Activated naive CD4-positive, alpha-beta T cell (primary cell): ENCODE measurements at places on chromosomes 6 and 20.
A peak's percentile ranks its signal among the peaks of the same experiment; 100 is the strongest.

DNA sequence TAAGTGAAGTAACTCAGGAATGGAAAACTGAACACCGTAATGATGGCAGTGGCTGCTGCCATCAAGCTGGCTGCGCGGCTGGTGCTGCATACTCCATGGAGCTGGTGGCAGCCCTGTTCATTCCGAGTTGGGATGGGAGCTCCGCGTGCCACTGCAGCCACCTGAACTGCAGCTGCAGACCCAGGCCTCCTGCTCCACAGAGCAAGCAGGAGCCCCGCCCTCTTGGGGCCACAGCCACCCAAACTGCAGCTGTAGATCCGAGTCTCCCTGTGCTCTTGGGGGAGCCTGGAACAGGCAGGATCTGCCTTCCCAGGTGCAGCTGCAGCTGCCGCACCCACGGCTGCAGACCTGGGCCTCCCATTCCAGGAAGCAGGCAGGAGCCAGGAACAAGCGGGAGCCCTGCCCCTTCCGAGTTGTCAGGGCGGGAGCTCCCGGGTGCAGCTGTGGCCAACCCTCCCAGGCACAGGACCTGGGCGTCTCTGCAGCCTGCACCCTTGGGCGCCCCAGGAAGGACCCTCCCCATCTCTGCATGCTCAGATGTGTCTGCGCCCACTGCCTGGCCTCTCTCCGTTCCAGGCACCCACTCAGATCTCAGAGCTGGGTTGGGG lies 120.2 kb downstream of the GMPR start:
- DNase-seq = no peak

GRCh38 chr6:29984992-29985391 lies 42.7 kb downstream of the HLA-A start:
- DNase-seq = no peak

DNA sequence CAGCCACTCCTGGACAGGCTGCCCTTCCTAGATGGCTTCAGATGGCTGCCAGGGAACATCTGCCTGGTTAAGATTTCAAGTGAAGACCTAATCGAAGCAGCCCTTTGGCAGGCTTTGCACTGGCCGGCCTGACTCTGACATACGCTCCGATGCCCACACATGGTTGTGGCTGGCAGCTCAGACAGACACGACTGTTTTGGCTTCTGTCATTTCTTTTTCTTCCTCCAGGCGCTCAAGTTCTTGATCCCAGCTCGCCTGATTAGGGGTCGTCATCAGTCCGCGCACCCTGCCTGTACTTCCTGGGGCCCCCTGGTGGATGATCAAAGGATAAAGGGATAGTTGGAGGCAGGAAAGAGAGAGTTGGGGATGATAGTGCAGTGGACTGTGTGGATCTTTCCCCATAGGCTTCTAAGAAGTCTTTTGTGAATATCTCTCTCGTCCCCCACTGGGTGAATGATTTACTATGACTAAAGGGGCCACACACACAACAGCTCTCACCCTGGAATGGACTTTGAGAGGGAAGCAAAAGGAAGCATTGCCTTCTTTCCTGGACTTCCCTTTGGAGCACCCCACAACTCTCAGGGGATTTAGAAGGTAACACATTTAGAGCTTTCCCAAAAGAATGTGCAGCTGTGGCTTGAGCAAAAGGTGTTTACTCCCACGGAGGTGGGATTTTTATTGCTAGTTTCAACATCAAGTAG lies 21.4 kb upstream of the TRAM2 start:
- no peak for DNase-seq

DNA sequence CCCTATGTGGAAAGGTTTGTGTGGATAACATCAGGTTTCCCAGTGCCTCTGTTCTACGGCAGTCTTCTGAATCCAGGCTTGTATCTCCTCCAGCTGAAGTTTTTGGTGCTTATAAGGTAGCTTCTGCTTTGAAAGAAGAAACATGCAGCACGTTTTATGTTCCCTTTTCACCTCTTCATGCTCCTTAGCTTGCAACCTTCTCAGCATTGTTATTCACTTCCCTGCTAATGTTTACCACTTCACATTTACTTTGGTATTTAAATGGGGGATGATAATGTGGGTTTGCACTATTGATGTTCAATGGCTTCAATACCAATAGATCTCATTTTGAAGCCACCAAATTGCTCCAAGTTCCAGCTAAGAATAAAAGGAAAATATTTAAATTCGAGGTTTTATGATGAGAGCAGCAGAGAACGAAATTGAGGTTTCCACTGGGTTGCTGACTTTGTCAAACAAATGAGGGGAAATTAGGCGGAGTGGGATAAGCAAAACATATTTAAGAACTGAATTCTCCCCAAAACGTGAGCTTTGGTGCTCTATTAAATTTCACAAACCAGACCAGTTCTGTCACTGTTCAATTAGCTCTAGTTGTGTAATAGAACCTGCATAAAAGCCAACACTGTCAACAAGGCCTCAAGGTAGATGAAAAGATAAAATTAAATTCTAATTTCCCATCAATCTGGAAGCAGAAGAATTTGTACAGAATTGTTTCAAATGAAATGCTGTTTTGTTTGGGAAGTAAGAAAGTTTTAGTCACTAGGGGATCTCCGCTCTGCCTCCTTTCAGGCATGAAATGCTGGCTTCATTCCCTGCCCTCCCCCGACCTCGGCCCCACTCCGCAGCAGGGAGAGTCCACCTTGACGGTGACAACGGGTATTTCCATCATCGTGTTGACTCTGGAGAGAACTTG lies 1.4 kb downstream of the IL22RA2 start:
- DNase-seq = no peak

GRCh38 chr6:134424798-134425170 lies 106.9 kb upstream of the SGK1 start:
- DNase-seq = no peak

GRCh38 chr6:119470893-119471542 lies 121.5 kb upstream of the MAN1A1 start:
- DNase-seq = no peak

DNA sequence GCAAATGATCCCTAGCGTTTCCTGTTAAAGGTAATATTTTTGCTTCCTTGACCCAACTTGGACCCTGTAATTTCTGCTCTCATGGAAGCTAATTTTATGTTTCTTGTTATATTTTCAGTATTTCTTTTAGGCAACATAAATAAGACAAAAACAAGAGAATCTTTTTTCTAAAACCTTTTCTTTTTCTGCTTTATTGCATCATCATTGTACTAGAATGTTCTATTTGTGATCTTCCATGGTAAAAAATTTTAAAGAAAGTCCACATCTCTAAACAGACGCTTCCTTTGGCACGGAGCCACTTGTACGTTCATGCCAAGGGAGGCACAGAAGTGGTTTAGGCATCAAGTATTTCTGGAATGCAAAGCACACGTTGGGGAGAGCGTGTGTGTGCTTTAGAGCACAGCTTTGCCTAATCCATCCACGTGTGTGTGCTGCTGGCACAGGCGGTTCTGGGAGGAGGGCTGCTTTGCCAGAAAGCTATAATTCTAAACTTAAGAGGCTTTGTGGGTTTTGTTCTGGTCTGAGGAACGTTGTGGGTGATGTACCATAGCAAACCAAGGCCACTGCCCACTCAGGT lies 98.3 kb downstream of the SASH1 start:
- no peak for DNase-seq

- DNase-seq = no peak
These were observed 5.5 kb upstream of the PCMTD2 start for GRCh38 chr20:64250027-64250426.

DNA sequence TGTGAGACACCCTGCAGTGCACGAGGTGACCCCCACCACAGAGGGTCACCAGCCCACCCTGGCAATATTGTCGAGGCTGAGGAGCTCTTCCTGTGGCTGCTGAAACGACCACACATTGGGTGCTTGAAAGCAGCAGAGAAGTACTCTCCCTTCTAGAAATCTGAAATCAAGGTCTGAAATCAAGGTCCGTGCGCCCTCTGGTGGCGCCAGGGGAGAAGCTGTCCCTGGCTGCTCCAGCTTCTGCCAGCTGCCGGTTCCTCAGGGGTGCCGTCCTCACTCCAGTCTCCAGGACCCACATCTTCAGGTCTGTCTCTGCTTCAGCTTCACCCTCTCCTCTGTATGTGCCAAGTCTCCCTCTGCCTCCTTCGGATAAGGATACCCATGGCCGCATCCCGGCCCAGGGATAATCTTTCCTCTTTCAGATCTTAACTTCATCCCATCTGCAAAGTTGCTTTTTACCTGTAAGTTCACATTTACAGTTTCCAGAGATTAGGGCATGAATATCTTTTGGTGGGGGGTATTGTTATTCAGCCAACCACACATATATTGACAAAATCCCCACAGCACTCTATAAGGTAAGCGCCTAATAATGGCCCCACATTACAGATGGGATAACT lies 108.3 kb upstream of the PHACTR3 start:
- peak; percentile 63 for DNase-seq

DNA sequence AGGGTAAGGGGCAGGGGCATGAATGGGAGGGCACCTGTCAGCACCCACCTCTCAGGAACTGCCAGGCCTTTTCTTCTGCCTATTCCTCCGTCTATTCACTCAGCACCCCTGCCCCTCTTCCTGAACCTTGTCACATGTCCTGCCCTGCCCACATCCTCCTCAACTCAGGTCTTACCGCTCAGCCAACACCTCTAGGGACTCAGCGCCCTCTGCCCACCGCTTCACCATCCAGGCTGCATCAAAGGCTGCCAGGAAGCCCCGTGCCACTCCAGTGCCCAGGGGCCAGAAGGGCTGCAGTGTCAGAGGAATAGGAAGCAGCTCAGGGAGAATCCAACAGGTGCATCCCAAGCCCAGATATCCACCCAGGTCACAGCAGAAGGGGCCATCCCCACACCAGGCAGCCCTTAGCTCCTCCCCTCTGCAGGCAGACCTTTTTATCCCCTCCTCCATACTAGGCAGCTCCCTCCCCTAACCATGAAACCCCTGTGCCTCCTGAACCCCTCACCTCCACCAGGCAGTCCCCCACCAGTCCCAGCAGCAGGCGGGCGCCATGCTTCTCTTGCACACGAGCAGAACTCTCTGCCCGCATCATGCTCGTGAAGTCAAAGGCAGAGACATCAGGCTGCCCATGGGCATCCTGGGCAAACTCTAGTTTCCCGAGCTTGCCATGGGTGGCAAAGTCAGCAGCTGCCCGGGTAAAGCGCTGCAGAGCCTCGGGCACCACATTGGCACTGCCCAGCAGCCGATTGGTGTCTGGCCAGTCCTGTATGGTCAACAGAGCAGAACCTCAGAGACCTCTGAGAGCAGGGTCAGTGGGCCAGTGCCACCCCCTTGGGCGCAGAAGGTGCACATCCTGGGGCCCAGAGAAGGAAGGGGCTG lies 5.5 kb downstream of the MICAL1 start:
- DNase-seq = no peak

GRCh38 chr6:12903246-12903645 lies 186.7 kb downstream of the PHACTR1 start:
- no peak for DNase-seq

DNA sequence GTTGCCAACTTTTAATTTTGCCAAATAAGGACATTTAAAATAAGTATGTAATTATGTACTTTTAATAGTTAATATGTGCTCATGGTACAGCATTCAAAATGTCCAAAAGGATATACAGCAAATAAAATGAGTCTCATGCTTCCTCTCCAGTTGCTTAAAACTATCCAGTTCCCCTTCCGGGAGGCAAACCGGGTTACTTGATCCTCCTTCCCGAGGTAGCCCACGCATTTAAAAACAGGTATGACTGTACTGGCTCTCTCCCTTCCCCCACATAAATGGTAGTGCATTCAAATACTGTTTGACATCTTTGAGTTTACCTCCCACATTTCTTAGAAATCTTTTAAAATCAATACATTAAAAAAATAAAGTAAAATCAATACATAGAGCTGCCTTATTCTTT lies 66.4 kb downstream of the PHF20 start:
- no peak for DNase-seq

- DNase-seq = no peak
These were observed 46.2 kb downstream of the RPP40 start for GRCh38 chr6:4957521-4958231.

- DNase-seq = no peak
These were observed 217.5 kb upstream of the SUPT3H start for GRCh38 chr6:45595010-45595851.

GRCh38 chr6:125365230-125365629 lies 63.5 kb upstream of the HDDC2 start:
- DNase-seq = no peak

- no peak for DNase-seq
These were observed 115.8 kb downstream of the MANEA start for GRCh38 chr6:95693108-95693507.

DNA sequence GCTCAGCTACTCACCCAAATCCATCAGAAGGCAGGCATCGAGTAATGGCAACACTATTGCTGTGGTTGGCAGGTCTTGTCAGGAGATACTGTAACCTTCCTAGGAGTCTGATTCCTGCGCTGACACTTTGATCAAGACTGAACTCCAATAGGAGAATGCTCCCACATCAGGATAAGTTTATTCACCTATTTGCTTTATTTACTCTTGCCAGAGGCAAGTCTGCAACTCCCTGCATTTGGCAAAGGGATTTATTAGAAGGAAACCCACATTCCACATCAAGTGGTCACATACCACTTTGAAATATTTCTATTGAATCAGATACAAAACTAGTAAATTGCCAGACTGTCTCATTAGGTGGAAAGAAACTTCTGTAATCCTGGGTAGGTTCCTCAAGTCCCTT lies 43.5 kb downstream of the ZFAND3 start:
- no peak for DNase-seq
